Activated naive CD4-positive, alpha-beta T cell (primary cell): ENCODE measurements at places on chromosomes 2 and 18.

GRCh38 chr2:28665041-28665704, 86.5 kb upstream of the PPP1CB start:
- no peak for DNase-seq

GRCh38 chr2:216004697-216005283, 8.6 kb downstream of the MREG start:
- no peak for DNase-seq

DNA sequence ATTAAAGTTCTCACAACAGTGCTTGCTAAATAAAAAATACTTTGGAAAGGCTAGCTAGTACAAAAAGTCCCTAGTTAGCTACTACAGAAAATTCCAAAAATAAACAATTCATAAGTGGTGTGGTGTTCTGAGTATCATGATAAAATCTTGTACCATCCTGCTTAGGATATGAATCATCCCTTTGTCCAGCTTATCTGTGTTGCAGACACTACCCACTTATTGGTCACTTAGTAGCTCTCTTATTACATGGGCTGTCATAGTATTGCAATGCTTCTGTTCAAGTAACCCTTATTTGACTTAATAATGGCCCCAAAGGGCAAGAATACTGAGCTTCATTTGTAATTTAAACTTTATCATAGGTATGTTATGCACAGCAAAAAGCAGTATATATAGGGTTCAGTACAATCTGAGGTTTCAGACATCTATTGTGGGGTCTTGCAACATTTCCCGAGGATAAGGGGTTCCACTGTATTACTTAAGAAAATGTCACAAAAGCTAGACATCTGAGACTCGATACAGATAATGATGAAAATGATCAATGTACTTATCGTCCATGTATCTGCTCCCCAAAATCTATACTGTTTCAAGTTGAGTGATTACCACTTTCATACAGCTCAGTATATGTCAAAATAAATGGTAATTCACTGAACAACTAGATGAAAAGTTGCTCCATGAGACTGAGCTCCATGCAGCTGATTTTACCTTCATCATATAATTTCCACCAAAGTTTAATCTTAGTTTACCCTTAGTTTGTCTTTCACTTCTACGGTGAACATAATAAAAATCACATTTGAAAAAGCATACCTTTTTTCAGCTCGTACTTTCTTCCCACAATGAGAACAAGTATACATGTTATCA, 93.8 kb downstream of the C2orf74 start:
- no peak for DNase-seq

- DNase-seq, result no peak
These were observed 24.3 kb downstream of the RHOB start for GRCh38 chr2:20471148-20471547.

- no peak for DNase-seq
These were observed 73.9 kb downstream of the SOX11 start for GRCh38 chr2:5766056-5766455.

GRCh38 chr2:4465671-4466070, 762.3 kb downstream of the DCDC2C start:
- no peak for DNase-seq

GRCh38 chr2:65901756-65902155, 469.4 kb upstream of the SPRED2 start:
- no peak for DNase-seq

- DNase-seq, result no peak
These were observed 234.4 kb downstream of the RPIA start for GRCh38 chr2:88925770-88926462.

DNA sequence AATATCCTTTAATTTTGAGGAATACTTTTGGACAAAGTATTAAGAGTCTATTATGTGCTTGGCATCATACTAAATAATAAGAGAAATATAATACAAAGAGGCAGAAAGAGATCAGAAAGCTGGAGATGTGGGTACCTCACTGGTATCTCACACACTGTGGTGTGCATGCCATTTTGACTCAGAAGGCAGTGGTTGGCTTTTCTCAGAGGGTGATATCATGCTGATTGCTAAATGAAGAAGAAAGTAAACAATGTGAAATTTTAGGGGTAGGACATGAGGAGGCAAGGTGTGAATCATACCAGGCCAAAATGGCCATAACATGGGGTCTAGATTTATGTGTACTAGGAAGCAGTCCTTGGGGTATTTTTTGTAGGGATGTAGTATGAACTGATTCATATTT, 16.6 kb upstream of the SPOPL start:
- no peak for DNase-seq

GRCh38 chr2:20144861-20145260, 80.1 kb downstream of the SDC1 start:
- no peak for DNase-seq

- no peak for DNase-seq
These were observed 320.6 kb upstream of the TFPI start for GRCh38 chr2:187874786-187875185.

DNA sequence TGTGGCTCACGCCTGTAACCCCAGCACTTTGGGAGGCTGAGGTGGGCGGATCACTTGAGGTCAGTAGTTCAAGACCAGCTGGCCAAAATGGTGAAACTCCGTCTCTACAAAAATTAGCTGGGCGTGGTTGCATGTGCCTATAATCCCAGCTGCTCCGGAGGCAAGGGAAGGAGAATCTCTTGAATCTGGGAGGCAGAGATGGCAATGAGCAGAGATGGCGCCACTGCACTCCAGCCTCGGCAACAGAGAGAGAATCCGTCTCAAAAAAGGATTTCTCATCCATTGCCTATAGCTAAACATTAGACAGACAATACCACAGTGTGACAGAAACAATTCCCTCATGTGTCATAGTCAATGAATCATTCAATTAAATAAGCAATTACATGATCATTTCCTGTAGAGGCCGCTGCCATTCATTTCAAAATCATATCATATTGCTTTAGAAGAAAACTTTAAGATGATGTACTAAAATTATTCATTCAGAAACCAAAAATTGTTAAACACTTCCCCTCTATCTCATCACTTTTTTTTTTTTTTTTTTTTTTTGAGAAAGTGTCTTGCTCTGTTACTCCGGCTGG, 69.5 kb upstream of the TGIF1 start:
- no peak for DNase-seq

GRCh38 chr2:222731201-222731621, 59.8 kb downstream of the MOGAT1 start:
- no peak for DNase-seq

DNA sequence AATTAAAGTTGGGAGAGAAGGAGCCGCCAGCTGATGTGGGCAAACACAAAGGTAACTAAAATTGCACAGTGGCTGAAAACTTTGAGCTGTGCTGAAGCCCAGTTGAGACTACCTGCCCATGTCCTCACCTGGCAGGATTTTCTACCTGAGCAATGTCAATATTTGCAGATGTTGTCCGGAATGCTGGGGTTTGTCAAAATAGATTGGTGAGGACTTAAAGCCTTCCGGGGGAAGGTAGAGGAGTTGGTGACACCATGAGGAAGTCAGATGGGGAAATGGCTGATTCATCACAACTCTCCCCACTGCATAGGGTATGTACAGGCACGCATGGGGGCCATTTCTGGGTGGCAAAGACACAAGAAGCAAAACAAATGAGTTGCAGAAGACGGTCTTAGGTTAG, 114.9 kb downstream of the ALK start:
- DNase-seq, result no peak
